NCI-H2171 treated with DMSO at 0.1 percent for 48 hours (cell line): ENCODE measurements at places on chromosomes 5 and 9.

- DNase-seq, result no peak
These were observed 105.5 kb upstream of the CPLX2 start for GRCh38 chr5:175765858-175766257.

DNA sequence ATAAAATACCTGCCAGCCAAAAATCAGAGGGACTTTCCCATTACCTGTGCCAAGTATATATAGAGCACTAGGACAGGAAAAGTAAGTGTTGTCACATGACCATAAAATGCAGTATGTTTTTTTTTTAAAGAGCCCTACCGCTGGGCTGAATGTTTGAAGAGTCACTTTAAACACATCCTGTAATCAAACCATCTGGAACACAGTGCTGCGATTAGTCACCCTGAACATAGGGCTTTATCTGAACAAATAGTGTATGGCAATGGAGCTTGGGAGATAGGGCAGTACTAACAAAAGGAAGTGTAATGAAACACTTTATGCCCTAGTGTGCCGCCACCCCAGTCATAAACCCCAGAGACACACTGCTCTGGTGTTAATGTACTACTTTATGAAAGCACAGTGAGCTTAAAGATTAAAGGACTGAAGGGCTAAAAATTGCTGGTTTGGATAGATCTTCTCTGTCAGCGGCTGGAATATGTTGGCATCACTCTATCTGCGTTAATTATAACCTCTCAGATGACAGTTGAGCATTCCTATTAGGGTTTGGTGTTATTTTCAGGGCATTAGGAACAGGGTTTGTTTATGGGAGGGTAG, 90.4 kb downstream of the ZNF608 start:
- DNase-seq, result peak; percentile 85

DNA sequence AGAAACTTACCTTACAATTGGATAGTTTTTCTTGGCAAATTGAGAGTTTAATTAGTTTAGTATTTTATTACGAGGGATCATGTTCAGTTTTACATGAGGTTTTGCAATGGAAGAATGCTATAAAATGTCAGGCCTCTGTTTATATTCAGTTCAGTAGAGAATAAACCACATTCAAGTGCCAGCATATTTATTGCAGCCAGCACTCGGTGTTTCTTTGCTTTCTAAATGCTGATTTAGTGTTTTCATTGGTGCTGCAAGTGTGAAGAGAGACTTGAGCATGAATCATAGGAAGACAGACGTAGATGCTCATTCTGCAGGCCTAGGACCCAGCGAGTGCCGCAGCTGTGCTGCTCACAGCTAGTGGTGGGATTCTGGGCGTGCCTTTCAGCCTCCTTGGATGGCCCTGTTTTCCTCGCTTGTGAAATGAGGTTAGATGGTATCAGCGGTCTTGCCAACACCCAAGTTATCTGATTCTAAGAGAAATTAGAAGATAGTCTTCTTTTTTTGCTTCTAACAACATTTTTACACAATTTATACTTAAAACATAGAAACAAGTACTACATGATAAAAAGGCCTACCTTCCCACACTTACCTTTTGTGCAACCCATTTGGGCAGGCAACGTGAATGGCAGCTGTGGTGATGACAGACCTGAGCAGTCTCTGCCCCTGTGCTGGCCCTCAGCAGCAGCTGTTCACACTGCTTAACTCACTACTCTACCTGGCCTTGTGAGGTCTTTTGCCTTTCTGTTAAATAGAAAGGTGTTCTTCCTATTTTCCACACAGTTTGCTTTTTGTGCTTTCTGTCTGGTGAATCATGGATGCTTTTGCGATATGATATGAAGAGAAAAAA, 26.8 kb upstream of the TNFAIP8 start:
- peak; percentile 9 for DNase-seq

- DNase-seq, result no peak
These were observed 57.8 kb downstream of the INSYN2B start for GRCh38 chr5:169922474-169922873.

- DNase-seq, result no peak
These were observed 5.1 kb upstream of the SLC12A7 start for GRCh38 chr5:1116977-1117376.

DNA sequence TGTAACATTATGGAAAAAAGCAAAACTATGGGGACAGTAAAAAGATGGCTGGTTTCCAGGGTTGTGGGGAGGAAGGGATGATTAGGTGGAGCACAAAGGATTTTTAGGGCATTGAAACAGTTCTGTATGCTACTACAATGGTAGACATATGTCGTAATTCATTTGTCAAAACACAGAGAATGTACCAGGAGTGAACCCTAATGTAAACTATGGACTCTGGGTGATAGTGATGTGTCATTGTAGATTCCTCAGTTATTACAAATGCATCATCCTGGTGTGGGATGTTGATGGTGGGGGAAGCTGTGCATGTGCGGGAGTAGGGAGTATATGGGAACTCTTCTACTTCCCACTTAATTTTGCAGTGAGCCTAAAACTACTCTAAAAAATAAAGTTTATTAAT, 135.0 kb upstream of the GABRP start:
- no peak for DNase-seq

GRCh38 chr5:37771203-37771611, 68.6 kb downstream of the GDNF start:
- no peak for DNase-seq

- no peak for DNase-seq
These were observed 108.7 kb upstream of the NFIL3 start for GRCh38 chr9:91532325-91532724.

GRCh38 chr9:6931913-6932312, 174.1 kb downstream of the KDM4C start:
- DNase-seq, result no peak

DNA sequence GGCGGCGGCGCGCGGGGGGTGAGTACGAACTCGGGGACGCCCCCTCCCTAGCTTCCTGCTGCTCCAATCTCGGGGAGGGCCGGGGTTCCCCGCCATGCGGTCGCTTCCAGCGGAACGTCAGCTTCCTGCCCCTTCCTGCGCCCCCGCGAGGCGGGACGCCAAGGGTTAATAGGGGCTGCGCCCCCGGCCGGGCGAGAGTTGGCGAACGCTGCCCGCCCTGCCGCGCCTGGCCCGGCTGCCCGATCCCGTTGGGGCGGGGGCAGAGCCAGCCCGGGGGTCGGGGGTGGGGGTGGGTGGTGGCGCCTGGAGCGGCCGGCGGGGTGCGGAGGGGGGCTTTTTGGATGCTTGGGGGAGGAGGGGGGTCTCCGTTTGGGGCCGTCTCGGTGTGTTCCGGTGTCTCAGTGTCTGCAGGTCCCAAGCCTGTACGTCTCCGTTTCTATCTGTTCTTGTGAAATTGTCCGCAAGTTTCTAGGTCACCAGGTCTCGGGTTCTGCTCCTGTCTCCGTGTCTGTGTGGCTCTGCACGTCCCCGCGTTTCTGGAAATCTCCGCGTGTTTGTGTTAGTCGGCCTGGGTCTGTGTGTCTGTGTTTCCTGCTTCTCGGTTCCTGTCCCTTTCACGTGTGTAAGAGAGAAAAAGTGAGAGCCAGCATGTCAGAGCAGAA, 789 bp downstream of the COL27A1 start:
- no peak for DNase-seq

DNA sequence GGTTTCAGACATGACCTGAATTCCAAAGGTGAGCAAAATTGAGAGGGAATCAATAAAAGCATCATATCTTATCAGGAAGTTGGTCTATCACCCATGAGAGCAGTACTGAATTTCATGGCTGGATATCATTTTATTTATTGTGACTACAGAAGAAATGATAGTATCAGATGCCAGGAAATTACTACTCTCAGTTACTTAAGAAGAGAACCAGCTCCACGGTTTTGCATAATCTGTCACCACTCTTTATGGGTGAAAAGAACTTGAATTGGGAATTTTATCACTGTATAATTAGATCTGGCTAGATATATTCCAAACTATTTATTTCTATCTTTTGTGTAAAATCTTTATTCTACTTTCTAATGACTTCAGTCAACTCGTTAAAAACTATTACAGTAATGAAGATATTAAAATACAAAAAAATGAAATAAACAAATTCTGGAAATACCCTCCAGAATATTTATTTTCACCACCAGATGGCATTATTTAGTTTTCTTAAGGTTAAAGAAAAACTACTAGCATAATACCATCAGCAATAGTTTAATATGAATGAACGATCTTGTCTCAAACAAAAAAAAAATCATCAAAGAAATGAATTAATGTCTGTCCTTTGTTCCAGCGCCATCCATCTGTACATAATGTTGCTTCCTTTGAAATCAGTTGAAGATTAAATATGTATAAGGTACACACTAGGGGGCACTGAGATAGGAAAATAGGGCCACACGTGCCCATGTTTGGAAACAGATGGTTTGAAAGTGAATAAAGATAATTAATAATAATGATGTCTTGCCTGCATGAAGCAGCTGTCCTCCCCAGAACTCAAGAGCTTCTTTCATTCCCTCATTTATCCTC, 84.7 kb upstream of the SLCO6A1 start:
- peak; percentile 92 for DNase-seq

DNA sequence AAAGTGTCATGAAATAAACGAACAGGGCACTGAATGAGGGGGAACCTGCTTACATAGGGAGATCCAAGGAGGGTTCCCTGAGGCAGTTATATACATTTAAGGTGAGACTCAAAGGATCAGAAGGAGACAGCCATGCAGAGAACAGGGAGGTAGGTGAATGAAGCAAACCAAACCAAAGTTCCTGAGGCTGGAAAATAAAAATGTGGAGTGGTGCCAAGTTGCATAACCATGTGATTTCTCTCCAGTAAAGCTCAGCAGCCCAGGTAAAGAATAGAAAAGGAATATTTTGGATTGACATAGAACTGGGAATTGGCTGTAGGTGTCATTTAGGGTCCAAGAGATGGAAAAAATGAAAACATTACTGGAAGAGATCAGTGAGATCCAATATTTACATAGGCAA, 110.7 kb downstream of the CAAP1 start:
- no peak for DNase-seq
